ENCODE measurements at places on chromosomes 5 and 9.

DNA sequence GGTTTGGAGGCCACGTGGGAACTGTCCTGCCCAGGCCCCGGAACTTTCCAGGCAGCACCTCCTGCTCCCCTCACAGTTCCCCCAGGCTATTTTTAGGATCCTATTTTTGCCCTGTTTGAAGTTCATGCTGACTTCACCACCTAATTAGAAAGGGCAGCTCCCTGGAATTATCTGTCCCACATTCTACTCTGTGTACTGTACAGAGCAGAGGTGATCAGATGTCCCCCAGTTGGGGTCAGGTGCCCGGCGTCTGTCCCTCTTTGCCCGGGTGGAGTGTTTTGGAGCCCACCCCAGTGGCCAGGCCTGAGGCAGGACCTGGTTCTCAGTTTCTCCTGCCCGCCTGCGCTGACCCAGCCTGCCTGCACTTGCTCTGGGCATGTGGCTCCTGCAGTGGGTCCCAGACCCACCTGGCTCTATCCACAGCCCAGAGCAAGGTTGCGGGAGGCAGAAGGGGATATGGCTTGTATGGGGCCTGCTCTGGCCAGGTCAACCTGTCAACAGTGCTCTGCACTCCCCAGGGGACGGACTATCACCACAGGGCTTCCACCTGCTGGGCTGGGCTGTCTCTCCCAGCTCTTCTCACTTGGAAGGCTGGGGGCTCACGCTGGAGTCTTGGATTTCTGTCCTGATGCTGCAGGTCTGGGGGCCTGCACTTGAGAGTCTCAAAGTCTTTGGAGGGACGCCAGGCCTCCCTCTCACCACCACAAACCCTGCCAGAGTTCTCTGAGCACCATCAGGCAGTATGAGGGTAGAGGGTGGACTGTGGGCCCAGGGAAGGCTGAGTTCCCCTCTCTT lies 268.3 kb downstream of the GADD45G start:
- no peak for DNase-seq

DNA sequence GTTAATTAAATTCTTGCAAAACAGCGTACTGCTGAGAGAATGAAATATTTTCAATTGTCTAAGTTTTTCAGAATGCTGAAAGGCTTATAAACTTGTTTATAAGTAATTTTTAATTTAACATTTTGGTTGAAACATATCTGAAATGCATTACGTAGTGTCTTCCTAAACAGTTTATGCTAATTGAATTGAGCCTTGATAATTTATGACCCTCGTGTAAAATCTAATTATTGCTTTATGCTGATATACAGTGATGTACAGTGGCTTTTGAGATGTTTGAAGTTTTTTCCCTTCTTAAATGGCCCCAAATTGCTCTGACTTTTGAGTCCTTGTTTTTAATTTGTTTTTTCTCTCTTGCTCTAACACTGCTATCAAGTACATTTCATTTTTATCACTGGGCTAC lies 262.7 kb downstream of the FBXL7 start:
- no peak for DNase-seq

GRCh38 chr5:150153957-150154617 lies 1.6 kb downstream of the PDGFRB start:
- DNase-seq, result no peak

GRCh38 chr5:153938191-153938842 lies 100.4 kb downstream of the FAM114A2 start:
- no peak for DNase-seq

DNA sequence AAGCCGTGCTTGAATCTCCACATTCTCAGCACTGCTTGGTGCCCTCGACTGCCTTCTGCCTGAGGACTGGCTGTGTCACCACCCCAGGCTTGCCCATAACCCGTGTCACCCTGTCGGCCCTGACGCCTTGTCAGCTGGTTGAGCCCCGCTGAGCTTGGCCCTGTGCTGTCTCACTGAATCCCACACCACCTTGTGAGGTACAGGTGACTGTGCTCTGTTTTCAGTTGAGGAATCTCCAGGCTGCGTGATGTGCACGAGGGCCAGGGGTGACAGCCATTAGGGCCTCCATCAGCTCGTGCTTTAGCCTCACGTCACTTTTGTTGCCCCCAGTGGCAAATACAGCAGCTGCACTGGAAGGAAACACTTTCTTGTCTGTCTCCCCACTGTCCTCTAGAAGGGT lies 90.7 kb downstream of the CACNA1B start:
- DNase-seq, result no peak

GRCh38 chr5:159880676-159881075 lies 35.6 kb upstream of the ADRA1B start:
- no peak for DNase-seq

- DNase-seq, result no peak
These were observed 13.1 kb upstream of the TRIM14 start for GRCh38 chr9:98132158-98132557.

- no peak for DNase-seq
These were observed 143.5 kb downstream of the GHR start for GRCh38 chr5:42566652-42567295.
